ENCODE measurements at places on chromosomes 1 and 21. TPM values are rescaled to one million over a fixed set of nuclear protein-coding genes. Genes with fewer than 3 reads are reported as not detected.

FCRL5 gene
- total RNA-seq = 5.8 TPM

OR2L2 gene
- total RNA-seq = 8.9 TPM

NIBAN1 gene
- 283 TPM for total RNA-seq

TRIM17 gene
- not detected for total RNA-seq

SPRR2F gene
- not detected for total RNA-seq

- no peak for DNase-seq
Measured at GRCh38 chr1:235516862-235517446, 12.7 kb upstream of the B3GALNT2 start.

- DNase-seq = no peak
Measured at GRCh38 chr1:76234061-76234460, 159.5 kb downstream of the ST6GALNAC3 start.

DNA sequence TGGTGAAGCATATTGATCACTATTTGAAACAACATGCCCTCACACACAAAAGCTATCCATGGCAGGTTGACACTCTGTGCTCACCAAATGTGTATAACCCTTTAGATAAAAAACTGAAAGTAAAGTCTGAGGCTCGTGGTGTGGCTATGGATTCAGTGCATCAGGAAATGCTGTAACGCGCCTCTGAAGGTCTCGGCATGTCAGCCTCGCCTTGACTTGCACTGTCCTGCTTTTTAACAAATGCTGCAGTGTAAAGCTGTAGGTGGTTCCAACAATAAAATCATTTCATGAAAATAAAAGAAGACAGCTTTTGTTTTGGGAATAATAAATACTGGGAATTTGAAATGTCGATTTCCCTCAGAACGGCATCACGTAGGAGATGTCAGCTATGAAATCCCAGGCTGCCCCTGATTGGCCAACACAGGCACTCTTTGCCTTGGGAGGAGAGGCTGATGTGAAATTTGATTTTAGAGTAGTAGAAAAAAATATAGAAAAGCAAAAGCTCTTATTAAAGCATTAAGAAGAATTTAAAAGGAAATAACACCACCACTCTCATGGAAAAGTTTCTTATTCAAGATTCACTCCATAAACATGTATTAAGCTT lies 168.2 kb downstream of the DSCAM start:
- no peak for DNase-seq

DNA sequence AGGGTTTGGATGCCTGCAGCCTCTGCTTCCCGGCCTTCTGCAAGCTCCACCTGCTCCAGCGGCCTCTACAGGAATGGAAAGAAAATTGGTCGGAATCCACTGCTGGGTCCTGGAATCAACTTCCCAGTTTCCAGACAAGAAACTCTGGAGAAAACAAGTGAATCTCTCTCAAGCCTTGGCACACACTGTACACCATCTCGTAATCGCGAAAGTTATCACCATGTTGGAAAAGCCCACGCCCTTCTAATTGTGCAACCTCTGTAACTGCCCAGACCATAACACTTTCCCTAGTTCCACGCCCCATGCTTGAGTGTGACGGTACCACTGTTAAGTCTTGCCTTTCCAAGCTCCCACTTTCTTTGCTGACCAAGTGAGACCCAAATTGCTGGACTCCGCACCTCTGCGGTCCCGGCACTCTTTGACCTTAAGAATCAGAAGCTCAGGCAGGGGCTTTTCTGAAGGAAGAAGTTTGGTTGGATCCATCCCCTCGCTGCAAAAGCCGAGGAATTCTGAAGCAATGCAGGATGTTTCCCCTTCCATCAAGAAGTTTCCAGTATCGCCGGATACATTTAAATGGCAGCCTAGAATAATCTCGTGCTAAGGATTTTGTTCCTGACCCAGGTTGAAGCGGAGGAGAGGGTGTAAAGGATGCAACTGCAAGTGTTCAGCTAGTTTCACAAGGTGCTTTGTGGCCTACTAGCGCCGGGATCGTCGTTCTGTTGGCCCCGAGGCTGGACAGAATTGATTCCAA lies 6.2 kb downstream of the NR5A2 start:
- DNase-seq = no peak

DNA sequence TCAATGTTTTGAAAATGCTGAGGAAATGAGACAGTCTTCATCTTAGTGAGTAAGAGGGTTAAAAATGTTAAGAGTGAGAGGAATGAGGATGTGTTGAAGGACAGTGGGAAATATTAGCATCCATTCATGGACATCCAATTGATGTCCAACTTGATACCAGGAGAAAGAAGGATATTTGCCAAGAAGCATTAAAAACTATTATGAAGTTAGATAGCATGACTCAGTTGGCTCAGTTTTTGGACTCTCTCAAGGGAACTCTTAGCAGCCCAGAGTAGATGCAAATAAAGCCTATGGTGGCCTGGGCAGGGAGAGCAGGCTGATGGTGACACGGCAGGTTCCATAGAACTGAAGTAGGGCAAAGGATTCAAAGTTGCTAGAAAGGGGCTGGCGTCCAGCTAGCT lies 171.0 kb downstream of the ZZZ3 start:
- no peak for DNase-seq

GRCh38 chr1:180462102-180462501 lies 40.3 kb downstream of the ACBD6 start:
- no peak for DNase-seq

DNA sequence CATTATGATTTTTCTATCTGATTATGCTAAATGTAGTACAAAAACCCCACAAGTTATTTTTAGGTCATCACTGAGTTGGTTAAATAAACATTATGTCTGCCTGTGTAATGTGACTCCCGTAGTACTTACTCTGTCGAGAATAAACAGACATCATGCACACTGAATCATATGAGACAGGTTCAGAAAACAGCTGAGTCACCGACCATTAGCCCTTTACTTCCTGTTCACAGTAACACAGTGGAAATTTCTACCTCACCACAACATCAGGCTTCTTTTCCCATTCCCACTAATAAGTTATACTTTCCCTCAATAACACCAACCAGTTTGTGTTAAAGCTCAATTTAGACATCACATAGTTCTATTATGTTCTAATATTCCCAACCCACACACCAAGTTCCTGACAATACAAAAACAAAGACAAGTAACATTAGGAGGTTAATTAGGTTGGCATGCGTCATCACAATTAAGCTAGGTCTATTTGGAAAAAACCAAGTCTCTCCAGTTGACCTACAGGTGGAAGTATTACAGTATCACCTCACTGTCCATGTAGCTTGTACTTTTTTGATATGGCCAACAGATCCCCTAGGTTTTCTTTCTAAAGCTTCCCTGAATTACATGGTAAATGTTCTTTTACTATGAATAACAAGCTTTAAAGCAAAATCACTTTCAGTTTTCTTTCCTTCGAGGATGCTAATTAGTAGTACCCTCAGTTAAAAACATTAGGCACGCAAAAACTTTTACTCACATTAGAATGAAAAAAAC lies 154.2 kb downstream of the EIF4G3 start:
- peak; percentile 92 for DNase-seq

DNA sequence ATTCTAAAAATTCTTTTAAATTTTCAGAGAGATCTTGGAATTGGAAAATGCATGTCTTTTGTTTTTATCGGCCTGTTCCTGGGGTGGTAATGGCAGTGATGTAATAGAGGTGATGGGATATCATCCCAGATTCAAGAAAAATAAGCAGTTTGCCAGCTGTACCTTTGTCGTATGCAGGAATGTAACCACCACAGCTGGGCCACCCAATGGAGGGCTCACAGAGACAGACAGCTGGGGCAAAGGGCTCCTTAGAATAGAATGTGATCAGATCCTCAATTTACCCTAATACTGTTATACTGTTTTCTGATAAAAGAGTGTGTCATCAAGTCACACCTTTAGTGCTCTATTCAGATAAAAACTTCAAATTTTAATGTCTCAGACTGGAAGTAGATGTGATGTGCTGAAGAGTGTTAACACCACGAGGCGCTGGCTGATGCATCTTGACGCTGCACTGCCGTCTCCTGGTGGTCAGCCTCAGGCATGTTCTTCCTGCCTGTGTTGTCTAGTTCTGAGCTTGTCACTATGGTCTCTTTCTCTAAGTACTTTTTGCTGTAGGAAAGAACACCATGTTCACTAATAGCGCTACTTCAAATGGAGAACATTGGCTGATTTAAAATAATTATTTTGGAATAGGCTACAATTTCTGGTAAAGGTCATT lies 78.8 kb downstream of the C1orf21 start:
- no peak for DNase-seq

- DNase-seq = no peak
Measured at GRCh38 chr1:241730031-241730430, 78.0 kb downstream of the WDR64 start.

DNA sequence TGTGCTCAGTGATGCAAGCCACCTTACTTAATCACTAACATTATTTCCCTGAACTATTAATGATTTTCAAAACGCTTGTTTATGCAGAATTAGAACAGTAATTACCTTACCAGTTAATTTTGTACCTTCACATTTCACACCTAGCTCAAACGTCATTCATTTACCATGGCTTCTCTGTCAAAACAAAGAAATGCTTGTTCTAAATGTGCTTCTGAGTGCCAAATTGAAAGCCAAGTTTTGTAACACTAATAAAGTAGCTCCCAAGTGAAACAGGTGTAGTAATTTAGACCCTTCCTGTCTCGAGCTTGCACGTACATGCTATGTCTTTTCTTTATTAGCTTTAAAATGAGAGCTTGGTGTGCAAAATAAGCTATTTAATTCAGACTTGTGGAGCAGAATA lies 533.7 kb upstream of the PKN2 start:
- no peak for DNase-seq

DNA sequence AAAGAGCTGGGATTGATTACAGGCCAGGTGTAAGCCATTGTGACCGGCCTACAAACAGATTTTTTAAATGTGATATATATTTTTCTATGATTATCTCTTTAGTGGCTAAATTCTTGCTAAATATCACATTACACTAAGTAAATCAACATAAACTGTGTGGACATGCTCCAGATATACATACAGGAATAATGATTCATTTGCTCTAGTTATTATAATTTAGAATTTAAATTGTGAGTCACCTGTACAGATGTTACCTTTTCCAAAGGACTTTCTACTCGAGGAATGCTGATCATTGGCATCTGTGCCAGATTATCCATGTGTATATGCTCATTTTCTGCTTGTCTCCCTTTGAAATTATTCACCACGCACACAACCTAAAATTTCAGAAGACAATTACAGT lies 90.1 kb downstream of the PLPPR5 start:
- no peak for DNase-seq

DNA sequence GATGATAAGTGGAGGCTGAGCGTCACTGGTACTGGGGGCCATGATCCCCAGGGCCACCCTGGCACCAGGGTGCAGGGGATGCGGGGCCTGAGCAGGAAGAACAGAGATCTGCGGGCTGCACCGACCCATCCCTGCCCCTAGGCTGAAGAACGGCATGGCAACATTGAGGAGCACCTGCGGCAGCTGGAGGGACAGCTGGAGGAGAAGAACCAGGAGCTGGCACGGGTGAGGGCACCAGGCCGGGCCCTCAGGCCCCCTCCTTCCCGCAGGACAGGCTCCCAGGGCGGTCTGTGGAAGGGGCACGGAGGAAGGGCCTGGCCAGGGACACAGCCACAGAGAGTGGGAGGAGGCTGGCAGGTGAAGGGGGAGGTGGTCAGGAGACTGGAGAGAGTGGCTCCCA lies 21.8 kb downstream of the PPFIA4 start:
- no peak for DNase-seq

DNA sequence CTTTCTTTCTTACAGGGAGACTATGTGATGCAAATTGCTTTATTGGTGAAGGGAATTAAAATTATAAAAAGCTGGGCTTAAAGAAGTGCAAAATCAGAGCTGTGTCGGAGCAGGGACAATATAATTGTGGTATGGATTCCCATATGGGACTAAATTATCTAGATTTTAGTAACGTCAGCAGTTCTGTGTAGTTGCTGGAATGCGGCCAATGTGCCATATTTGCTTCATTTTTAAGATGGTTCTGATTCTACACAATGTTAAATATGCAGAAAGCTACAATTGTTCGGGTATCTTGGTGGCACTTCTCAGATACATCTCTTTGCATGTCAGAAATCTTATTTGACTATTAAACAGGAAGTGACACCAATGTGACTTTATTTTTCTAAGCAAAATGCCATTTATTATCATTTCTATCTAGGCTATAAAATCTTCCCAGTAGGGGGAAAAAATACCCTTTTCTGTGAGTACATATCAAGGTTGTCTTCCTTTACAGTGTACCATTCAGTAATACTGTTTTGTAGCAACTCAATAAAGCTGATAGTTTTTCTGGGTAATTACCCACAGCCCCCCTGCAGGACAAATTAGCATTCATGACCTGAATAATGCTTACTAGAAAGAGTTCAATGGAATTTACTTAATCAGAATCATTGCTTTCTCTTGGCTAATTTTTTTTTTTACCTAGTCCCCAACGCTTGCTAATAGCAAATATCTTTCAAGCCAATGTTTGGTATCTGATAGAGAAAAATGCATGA lies 288.3 kb upstream of the ADGRL2 start:
- peak; percentile 18 for DNase-seq

- DNase-seq = no peak
Measured at GRCh38 chr1:36711480-36711879, 228.8 kb upstream of the CSF3R start.

- peak; percentile 71 for DNase-seq
Measured at GRCh38 chr1:203187304-203187685, 791 bp upstream of the CHI3L1 start.

DNA sequence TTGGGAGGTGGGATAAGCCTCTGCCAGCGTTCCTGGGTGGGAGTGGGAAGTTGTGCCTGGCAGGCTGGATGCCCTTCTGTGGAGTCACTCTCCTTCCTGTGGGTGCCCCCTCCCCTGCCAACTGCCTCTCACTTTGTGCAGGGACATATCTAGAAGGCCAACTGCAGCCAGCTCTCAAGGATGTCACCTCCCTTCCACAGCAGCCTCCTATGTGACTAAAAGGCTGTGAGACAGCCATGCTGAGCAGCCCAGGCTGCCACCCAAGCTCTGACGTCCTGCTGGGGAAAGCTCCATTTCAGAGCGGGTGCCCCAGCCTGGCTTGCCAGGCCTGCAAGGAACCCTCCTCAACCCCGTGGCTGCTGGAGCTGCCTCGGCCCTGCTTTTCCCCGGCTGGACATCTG lies 19.6 kb upstream of the SLC26A9 start:
- DNase-seq = no peak

DNA sequence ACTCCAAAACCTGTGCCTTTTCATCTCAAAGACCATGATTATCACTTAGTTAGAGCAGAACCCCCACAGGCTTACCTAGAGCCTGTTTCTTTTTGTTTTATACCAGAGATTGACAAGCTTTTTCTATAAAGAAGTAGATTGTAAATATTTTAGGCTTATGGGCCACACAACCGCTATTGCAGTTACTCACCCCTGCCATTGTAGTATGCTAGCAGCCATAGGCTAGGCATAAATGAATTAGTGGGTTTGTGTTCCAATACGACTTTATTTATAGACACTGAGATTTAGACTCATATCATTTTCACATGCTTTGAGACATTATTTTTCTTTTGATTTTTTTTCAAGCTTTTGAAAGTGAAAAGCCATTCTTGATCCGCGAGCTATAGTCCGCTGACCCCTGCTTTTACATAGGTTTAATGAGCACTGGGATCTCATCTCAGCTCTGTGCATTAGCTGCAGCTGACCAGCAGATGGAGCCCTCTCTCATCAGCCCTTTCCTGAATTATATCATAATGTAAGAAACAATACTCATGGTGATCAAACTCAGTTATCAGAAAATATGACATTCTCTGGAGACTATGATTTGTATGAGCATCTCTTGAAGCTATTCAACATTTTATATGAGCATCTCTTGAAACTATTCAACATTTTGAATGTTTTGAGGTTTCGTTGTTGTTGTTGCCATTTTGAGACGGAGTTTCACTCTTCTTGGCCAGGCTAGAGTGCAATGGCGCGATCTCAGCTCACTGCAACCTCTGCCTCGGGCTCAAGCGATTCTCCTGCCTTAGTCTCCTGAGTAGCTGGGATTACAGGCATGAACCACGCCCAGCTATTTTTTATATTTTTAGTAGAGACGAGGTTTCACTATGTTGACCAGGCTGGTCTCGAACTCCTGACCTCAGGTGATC lies 111.9 kb upstream of the L1TD1 start:
- DNase-seq = peak; percentile 45

Measured in umbilical cord (tissue), 2 donors.